Germinal center (tissue), 1 donor: ENCODE measurements at places on chromosomes 4 and X.

- no peak for DNase-seq
Measured at GRCh38 chrX:19864736-19865135, 22.7 kb downstream of the SH3KBP1 start.

- DNase-seq, result no peak
Measured at GRCh38 chrX:120023259-120023658, 54.2 kb downstream of the RHOXF2B start.

- DNase-seq, result no peak
Measured at GRCh38 chr4:65645185-65645584, 25.1 kb downstream of the EPHA5 start.

DNA sequence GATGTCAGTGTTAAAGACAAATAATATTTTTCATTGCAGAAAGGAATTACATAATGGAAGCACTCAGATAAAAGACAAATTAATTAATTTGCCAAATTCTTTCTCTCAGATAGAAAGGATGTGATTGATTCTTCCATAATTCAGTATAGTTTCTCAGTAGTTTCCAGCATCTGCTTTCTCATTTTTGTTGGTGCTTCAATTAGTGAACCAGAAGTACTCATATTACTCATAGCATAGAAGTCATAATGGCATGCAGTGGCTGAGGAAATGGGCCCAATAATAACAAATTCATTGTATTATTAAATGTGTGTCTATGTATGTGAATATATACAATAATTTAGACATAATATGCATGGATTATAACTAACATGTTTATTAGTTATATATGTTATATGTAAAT, 393.3 kb upstream of the TRAM1L1 start:
- no peak for DNase-seq

GRCh38 chr4:189311251-189311650, 629.4 kb upstream of the FRG1 start:
- DNase-seq, result no peak

DNA sequence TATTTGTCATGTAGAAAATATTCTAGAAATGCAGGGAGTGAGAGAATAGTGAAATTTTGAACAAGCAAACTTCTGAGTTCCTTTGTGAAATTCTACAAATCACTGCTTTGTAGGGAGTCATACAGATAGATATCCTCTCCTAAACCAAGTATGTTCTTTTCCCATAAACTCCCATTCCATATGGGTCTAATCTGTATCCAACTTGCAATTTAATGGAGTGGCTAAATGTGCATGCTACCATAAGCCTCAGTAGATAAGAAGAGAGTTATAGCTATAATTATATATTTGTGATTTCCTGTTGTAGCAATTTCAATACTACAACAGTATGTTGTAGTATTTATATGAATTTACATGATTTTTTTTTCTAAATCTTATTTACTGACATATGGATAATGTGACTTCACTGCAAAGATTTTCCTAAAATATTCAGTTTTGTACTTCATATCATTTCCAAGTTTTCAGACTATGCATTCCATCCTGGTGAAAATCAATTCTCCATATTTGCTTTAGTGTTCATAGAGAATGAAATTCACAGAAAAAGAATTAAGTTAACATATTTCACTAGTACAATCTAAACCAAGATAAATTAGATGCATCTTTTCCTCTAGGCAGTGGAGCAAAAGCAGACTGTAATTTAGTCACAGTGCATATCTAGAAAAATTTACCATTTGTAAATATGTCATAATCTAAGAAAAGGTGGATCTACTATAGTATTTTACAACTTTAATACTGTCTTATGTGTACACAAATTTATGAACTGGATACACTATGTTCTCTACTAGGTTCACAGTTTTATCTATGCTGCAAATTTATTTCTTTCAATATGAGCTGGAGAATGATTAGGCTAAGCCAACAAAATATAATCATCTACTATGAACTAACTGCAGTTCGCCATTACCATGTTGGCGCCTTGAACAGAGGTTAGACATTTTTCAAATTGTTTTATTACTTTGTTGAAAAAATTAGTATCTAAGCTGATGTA, 372.9 kb upstream of the NDST3 start:
- DNase-seq, result no peak
